ENCODE measurements at places on chromosomes 16 and 17.

GRCh38 chr16:69626256-69626655 is 60.5 kb downstream of the NFAT5 start:
- DNase-seq, result no peak

GRCh38 chr16:11169641-11170040 is 86.4 kb downstream of the SOCS1 start:
- no peak for DNase-seq

DNA sequence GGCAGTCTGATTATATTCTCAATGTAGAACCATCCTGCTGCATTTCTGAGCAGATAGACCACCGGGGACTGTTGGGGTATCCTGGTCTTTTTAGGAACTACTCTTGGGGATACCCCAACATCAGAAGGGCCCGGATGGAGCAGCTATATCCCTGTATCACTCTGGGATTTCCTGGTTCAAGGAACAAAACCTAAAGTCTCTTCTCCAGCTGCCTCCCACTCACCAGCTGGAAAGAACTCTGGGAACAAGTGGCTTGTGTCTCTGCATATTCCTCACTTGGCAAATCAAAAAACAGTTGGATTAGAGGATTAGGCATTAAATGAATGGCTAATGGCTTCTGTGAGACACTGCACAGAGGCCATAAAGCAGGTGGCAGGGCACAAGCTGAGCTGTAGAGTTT is 62.3 kb upstream of the HS3ST2 start:
- DNase-seq, result no peak

DNA sequence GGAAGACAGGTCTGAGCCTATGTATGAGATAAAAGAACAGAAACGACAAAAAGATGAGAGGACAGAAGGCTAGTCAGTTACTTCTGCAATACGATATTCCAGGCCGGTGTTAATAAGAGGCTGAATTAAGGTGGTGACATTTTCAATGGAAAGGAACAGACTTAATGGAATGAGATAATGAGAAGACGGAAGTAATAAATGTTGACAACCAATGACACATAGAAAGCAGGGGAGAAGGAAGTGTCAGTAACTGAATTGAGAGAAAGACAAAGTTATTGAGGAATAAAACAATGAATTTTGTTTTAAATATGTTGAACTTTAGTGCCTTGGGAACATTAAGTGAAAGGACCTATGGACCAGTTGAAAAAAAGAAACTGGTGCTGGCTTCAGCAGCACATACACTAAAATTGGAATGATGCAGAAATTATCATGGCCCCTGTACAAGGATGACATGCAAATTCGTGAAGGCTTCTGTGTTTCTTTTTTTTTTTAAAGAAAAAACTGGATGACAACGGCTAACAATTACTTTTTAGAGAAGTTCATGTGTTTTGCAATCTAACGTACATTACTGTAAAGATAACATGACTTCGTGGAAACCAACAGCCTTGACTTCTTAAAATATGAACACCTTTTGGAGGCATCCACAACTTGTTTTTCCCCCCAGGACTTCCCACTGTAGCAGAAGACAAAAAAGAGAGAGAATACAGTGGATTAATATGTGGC is 18.5 kb upstream of the CPD start:
- no peak for DNase-seq

DNA sequence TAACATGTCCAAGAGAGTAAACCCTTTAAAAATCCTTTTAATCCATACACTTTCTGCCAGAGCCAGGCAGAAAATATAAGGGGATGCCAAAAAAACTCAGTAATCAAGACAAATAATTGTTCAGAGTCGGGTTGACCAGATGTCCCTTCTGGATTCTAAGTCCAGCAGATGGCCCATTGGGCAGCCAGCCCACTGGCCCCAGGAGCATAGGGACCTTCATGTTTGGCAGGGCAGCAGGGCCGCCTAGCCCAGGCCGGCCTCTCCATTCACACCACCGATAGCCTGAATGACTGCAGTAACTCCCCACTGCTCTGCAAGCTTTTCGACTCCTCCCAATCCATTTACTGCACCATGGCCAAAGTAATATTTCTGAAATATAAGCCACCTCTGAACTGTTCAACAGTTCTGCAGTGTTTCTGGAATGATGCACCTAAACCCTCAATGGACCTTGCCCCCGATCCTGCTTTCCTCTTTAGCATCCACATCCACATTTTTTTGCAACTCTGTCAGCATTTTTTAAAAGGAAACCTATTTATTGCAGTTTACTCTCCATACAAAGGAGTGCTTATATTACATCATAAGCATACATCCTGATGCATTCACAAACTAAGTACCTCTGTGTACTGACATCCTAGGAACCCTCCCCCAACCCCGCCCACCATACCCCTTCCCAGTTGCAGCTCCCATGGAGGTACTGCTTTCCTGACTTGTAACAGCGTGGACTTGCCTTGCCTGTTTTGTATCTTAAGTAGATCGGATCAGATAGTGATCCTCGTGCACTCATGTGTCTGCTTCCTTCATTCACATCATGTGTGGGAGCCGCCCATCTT is 46.4 kb downstream of the LDHD start:
- DNase-seq, result no peak

DNA sequence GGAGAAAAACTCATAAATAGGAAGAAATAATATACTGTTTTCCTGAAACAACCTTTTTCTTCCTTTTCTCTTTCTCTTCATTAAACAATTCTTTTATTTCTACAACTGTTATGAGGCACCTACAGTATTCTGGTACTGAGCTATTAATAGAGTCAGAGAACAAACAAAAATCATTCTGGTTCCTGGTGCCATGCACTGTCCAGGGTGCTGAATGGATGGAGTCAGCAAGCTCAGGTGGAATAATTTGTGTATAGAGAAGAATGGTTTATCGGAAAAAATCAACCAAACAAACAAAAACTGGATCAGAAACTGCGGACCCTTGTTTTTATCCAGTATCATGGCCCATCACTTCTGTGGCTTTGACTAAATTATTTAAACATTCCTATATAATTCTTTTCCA is 430.3 kb upstream of the GOT2 start:
- DNase-seq, result no peak

GRCh38 chr17:4540224-4540651 is 14.9 kb downstream of the MYBBP1A start:
- DNase-seq, result no peak
